ENCODE measurements at places on chromosomes 6 and 20.

DNA sequence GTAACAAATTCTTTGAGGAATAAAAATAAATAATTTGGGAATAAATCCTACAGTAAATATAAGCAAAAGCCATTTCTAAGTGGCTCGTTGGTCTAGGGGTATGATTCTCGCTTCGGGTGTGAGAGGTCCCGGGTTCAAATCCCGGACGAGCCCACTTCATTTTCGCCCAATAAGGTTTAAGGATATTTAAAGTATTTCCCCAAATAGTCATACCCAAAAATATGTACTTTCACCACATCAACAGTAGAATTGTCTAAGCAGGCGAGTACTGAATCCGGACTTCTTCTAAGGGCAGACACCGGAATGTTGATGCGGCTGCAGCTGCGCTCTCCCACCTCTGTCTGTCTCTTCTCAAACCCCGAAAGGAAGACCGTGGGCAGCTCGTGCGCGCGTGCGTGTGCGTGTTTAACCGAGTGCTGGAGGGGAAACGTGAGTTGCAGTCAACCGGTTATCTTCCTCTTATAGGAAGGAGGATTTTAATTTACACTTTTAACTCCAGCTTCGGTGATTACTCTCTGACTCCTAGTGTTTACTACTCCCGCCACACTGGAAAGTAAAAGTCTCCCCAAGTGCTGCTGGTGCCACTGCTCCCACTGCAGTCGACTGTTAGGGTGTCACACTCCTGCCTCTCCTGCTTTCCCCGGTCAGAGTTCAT, 155.7 kb upstream of the PRSS16 start:
- peak; percentile 42 for DNase-seq

DNA sequence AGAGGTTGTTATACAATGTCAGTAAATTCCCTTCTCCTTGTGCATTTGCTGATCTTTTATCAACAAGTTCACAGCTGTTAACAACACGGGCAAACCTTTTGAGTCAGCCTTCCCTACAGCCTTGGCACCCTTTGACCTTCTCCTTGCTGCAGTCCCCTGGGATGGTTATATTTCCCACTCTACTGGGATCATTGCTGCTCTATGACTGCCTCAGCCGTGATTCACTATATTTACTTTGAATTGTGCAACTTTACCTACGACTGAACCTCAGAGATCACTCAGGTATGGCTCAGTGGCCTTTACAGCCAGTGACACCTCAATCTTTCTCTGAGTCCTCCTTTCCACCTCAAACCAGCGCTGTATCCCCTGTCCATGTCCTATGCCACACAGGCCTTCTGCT, 1293.3 kb downstream of the EPHA7 start:
- no peak for DNase-seq

GRCh38 chr6:149140137-149140909, 177.2 kb upstream of the TAB2 start:
- DNase-seq, result peak; percentile 82

- no peak for DNase-seq
Measured at GRCh38 chr6:30554404-30554803, 1.9 kb downstream of the GNL1 start.

DNA sequence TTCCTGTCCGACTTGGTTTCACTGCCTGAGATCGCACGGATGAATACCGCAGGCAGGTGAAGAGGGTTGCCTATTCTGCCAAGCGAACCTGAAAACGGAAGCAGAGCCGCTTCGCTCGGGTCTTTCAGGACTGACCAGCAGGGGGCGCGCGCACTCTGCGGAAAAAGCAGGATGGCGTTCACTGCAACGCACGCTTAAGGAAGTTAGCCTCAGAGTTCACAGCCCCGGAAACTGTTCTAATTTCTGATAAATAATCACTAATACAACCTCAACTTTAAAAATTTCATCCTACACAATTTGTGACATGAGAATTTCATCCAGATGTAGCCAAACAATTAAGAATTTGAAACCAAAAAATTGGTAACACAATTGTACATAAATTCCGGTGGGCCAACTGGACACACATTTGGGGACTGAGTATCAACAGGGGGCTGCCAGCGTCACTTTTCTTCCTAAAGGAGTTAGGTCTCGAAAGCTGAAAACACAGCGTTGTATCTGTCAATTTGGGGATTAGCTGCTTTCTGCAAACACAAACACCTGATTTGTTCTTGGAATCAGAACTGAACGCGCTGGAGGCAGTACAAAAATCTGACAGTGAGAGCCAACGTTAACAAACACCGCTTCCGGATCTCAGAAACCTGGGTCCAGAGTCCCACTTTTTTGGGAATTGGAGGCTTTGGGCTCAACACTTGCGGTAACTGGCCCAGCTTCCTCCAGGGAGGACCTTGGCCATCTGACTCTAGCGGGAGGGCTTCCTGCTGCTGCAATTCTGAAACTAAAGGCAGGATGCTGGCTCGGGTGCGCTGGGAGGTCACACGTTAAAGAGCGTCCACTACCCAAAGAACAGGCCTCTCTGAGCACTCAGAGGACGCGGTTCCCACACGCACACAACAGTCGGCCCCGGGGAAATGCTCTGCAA, 8.8 kb downstream of the PXDC1 start:
- peak; percentile 94 for DNase-seq

DNA sequence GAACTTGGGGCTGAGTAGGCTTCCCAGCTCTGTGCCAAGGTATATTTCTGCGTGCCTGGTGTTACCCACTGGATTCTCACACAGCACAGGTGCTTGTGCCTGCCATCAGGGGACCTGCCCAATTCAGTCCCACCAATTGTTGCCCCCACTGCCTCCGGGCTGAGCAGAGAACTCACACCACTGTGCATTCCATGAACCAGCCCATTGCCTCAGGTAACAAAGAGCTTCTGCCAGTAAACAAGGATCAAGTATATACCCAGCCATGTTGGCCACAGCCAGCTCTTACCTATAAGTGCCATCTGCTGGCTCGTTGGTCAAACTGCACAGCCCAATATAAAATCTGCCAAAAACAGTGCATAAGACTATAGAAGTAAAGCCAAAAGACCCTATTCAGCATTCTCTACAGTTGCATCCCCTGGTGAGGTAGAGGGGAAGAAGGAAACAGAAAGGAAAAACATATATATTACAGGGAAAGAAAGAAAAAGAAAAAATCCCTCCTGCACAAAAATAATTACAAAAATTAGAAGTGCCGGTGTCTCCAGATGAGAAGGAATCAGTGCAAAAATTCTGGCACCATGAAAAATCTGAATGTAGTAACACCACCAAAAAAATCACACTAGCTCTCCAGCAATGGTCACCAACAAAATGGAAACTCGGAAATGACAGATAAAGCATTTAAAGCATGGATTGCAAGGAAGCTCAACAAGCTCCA, 241.4 kb downstream of the IBTK start:
- DNase-seq, result no peak
